GM04503 (cell line): ENCODE measurements at places on chromosomes 7 and 10.

GRCh38 chr7:97798046-97799019, 66.4 kb downstream of the TAC1 start:
- DNase-seq = no peak

- DNase-seq = no peak
Measured at GRCh38 chr10:585502-585901, 104.0 kb downstream of the DIP2C start.

- no peak for DNase-seq
Measured at GRCh38 chr10:64113792-64114191, 592.6 kb downstream of the REEP3 start.

DNA sequence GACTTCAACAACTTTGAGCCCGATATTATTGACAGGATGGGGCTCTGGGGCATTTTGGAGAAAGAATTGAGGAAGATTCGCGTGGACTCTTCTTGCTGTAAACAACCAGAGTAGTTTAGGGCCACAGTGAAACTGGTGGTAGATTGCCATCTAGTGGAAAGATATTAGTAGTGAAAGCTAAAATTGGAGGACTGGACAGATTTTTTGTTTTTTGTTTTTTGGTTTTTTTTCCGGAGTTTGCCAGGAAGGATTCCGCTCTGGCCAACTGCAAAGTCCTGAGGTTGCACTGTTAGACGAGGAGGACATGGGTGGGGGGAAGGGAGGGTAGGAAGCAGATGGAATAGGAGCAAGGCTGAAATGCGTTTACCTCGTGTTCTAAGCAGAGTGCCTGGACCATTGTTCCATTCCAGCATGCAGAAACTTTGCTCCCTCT, 11.7 kb downstream of the NOBOX start:
- no peak for DNase-seq

- no peak for DNase-seq
Measured at GRCh38 chr7:40230101-40230500, 95.3 kb downstream of the SUGCT start.

DNA sequence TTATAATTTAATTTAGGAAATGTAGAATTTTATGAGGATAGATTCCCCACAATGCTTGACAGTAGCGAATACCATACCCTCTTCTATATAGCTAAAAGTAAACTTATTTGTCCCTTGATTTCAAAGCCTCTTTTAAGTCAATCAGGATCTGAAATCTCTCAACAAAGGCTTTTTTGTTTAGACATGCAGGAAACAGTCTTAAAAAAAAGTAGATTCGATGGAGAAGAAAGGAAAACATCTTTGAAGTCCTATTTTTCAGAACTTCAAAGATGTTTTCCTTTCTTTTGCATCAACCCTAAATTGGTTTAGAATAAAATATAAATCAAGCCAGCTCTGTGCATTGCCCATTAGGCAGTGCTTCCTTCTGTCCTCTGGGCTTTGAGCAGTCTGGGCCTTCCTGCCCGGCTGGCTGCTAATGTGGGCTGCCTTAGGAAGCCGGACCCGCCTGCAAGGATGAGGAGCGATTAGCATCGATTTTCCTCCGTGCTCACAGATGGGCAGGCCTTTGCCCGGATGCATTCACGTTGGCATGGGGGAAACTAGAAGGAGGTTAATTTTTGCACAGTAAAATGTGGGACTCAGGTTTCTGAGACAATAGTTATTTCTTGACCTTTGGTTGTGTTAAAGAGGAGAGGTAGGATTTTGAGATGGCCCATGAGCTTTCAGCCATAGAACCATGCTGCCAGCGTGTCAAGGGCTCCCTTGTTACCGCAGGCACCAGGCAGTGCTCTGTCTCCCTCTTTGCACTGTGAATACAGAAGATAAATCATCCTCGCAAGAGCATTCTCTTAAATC, 15.5 kb downstream of the MSRB2 start:
- DNase-seq = no peak

- no peak for DNase-seq
Measured at GRCh38 chr7:3028071-3028757, 15.5 kb downstream of the CARD11 start.

DNA sequence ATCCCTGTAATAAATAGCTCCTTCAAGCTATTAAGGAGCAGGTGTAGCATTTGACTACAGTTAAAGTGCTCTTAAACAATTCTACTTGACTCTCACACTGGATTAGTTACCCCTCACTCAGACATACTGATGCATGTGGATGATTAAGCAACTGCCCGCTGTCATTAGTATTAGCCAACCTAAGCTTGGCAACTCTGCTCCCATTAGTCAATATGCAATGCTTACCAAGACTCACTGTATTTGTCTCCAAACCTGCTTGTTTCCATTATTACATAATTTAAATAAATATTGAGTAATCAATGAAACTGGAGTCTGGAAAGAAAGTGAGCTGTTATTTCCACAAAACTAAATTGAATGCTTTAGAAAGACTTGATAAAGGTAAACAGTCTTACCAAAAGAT, 144.0 kb upstream of the ASAH2 start:
- DNase-seq = no peak

- DNase-seq = no peak
Measured at GRCh38 chr10:78398382-78398781, 364.7 kb downstream of the RPS24 start.

DNA sequence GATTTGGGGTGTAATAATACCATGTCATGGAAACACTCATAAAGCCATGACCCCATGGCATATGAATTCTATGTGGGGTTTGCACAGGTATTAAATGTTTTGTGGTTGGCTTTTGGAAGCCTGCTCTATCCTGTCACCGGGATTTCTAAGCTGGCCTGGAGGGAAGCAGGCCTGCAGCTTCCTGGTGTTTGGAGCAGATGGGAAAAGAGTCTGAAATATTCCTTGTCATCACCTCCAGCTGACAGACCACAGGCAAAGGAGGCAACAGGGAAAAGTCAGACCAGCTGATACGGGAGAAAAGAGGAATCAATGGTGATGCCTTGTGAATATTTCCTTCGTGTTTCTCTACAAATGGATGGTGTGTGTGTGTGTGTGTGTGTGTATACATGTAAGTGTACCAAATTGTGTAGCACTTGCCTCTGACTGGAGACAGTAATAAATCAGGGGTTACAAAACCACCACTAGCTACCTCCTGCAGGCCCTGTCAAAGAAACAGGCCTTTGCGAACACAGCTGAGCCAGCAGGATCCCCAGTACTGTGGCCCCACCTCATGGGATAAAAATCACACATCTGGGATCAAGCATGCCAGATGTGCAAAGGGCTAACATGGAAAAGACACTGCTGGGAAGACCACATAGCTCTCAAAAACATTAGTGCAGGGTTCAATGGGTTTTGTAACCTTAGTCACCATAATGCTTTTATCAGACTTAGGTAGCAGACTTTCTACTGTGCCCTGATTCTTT, 120.8 kb upstream of the HPS1 start:
- DNase-seq = no peak

GRCh38 chr10:68103901-68104300, 5.4 kb upstream of the MYPN start:
- no peak for DNase-seq

DNA sequence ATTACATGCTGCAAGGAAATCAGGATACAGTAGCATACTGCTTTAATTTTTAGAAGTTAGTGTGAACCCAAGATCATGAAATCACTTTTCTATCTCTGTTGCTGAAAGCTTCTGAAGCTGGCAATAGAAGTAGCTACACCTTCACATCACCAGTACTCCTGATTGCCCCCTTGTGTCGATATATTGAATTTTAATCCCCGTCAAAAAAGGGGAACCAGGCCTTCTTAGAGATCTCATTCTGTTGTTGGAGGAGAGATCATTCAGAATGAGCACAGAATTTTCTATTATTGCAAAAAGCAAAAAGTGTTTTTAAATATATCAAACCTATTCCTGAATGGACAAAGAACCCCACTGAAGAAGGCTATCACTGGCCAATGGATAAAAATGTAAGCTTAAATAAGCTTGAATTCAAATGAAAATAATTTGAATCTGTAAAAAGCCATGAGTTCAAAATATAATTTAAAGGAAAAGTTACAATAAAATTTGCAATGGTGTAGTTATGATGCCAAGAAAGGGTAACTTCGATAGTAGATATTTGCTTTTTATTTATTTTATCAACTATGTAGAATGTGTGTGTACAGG, 39.7 kb upstream of the TEX47 start:
- no peak for DNase-seq

DNA sequence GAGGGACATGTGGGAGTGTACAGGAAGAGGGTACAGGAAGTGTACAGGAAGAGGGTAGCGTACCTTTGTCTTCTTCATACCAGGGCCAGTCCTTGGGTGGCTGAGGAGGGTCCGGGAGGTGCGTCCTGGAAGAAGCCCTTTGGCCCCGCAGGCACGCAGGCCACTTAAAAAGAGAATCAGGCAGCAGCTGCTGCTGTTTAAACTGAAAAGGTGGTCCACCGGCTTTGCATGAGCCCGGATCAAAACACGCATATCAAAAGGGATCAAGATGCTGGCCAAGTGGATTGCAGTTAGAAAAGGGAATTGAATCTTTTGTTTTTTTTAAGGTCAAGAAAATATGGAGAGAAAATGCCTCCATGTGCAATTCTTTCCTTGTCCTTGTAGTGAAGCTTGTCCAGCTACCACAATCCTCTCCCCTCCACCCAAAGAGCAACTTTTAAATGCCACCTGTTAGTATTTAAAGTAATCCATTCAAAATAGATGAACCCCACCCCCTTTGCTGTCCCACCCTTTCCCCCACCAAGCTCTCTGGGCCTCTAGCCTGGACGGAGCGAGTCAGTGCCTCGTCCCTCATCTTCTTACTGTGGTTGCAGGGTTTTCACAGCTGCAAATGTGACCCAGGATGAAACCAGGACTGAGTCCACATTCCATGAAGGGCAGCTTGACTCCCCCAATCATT, 142.8 kb downstream of the GLCCI1 start:
- no peak for DNase-seq

- DNase-seq = no peak
Measured at GRCh38 chr7:27048438-27048837, 47.4 kb downstream of the HOXA1 start.

DNA sequence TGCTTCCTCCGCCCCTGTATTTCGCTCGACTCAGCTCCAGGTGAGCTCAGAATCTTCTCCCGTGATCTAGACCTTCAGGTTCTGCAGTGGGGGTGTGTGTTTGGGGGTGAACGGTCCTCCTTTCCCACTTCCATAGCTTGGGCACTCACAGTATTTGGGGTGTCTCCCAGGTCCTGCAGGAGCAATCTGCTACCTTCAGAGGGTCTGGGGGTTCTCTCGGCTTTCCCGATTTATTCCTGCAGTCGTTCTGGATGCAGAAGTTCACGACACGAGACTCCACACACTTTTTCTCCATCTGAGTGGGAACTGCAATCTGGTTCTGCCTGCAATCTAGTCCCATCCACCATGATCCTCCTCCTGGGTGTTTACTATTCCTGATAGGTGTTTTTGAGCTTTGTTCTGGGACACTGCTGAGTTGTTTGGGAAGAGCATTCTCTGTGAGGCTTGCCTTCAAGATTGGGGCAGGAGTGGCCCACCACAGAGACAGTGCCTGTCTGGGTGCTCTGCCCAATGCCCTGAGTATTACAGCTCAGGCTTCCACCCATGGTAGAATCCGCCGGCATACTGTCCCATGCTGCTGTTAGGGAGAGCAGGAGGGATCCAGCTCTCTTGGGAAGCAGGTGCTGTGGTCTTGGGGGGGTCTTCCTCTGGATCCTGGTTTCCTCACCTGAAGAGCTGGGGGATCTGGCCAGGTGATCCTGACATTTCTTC, 29.8 kb downstream of the JAKMIP3 start:
- no peak for DNase-seq

- no peak for DNase-seq
Measured at GRCh38 chr10:94490789-94491039, 54.9 kb upstream of the HELLS start.

DNA sequence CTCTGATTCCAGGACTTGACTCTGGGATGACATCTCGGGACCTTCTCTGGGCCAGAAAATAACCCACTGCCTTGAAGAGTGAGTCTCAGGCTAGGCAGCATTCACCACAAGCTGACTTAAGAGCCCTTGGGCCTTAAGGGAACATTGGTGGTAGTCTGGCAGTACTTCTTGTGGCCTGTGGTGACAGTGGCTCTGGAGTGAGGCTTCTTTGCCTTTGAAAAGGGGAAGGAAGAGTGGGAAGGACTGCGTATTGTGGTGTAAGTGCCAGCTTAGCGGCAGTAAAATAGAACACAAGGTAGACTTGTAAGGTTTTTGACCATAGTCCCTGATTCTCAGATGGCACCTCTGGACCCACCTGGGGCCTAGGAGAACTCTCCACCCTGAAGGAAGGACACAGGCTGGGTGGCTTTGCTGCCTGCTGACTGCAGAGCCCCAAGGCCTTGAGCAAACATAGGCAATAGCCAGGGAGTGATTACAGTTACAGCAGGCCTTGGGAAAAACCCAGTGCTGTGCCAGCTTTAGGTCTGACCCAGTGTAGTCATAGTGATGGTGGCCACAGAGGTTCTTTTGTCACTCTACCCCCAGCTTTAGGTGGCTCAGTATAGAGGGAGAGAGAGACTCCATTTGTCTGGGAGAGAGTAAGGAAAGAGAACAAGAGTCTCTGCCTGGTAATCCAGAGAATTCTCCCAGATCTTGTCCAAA, 483.9 kb downstream of the SH2D4B start:
- DNase-seq = no peak

DNA sequence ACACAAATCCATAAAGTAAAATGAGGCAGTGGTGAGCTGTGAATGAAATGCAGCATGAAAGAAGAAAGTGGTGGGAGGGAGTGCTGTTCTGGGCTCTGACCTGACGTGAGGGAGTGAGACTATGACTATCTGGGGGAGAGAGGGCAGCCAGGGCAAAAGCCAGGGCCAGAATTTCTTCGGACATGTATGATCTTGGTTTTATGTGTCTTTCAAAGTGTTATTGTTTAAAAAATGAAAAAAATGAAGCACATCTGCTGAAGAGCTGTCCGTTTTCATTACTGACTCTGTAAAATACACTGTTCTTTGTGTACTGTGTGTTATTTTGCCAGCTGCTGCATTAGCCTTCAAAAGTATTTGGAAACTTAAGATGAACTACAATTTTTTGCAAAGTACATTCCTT, 70.2 kb upstream of the KLF14 start:
- DNase-seq = no peak

- no peak for DNase-seq
Measured at GRCh38 chr10:4546500-4546899, 279.5 kb upstream of the AKR1E2 start.

GRCh38 chr7:40147371-40148246, 12.8 kb downstream of the SUGCT start:
- DNase-seq = no peak

DNA sequence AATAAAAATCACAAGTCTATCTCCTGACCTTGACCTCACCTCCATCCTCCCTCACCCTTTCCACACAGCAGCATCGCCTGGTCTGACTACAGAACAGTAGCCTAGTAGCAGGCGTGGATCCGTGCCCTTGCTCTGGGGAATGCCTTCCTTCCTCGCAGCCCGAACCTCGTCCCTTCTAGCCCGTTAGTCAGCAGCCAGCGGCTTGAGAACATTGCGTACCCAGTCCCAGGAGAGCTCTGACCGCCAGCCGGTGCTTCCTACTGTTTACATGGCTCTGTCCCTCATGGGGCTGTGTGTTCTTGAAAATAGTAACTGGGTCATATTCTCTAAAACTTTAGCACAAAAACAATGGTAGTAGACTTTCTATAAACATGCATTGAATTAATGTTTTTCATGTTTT, 682.7 kb upstream of the IGFBP3 start:
- no peak for DNase-seq
